Stimulated activated CD8-positive, alpha-beta memory T cell treated with anti-CD3 and anti-CD28 coated beads, Interleukin-15, amount 100 ng/mL, for 48 hours (primary cell): ENCODE measurements at places on chromosomes 4 and X.

DNA sequence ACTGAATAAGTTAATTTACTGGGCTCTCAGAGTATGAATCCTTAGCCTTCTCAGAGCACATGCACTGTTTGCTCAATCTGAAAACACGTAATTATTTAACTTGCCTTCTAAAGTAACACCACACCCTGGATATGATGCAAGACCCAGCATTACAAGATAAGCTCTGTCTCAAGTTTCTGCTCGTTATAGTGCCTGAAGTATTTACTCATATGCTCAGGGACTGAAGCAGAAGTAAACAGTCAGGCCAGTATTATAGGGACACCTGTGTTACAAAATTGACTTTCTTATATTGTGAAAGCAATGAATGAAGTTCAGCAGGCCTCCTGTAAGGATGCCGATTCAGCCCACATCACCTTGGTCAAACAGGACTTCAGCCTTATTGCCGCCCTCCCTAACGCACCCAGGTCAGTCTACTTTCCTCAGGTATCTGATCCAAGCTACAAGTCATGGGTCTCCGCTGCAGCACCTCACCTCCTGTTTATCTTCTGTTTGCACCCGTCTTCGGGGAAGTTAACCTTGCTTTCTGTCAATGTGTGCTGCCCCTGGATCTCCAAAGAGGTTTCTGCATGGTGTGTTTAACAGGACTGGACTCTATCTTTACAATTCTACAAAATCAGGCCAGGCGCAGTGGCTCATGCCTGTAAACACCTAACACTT is 42.8 kb upstream of the KLF3 start:
- DNase-seq = no peak

GRCh38 chr4:3701271-3701734 is 64.9 kb upstream of the ADRA2C start:
- no peak for DNase-seq

GRCh38 chr4:8067945-8068896 is 90.4 kb downstream of the ABLIM2 start:
- DNase-seq = no peak

DNA sequence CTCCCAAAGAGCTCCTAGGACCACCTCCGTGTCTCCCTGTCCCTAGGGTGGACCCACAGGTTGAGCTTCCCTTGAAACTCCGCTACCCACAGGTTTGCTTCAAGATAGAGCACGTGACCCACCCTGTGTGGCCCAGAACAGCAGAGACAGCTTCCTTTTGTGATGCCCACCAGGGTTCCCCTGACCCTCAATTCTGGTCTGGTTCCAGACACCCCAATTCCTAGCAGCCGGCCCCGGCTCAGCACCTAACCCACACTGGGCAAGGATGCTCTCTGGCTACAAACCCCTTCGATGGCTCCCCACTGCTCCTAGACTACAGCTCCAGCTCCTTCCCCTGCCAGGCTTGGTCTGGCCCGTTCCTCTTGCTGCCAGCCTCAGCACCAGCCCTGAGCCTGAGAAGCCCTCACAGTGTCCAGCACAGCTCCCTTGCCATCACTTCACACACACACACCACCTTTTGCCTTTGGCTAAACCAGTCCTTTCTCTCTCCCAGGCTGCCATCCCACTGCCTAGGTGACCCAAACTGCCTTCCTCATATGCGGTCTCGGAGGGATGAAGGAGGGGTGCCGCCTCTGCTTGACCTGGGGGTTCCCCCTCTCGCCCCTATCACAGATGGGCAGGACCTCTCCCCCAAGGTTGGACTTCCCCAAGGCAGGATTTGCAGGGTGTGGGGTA is 6.2 kb downstream of the PNCK start:
- DNase-seq = no peak

DNA sequence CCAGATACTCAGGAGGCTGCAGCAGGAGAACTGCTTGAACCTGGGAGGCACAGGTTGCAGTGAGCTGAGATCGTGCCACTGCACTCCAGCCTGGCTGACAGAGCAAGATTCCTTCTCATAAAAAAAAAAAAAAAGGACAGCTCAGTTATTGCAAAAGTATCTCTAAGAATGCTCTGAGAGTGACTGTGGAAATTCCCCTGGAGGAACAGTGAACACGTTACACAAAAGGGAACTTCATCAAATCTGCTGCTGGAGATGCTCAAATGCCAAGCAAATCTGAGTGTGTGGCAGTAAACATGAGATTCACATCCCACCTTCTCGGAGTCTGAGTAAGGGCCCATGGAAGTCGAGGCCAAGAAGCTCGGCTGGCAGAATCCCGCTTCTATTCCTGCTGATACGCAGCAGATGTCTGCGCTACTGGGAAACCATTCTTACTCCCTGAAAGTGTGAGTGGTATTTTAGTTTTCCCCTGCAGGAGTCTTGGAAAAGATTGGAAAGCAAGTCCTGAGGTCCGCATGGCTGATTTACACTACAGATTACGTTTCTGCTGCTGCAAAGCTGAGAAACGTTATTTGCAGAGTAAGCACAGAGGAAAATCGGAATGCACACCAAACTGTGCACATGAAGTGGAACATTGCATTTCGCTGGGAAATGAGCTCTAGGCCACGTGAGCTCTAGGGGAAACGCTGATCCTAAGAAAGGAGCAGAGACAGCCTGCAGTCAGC is 162.9 kb downstream of the NSUN7 start:
- no peak for DNase-seq

DNA sequence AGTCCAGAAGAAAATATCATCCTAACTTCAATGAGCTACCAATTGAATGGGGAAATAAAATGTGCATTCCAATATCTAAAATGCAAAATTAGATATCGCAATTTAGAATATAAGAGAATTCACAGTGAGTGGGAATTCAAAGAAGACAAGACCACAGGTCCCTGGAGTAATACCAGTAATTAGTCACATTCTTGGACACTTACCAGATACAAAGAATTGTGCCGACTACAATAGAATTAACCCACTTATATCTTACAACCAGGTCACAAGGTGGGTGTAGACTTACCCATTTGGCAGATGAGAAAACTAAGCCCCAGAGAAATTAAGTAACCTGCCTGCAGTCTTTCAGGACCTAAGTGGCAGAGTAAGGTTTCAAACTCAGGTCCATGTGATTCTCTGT is 84.3 kb upstream of the C1QTNF7 start:
- DNase-seq = no peak

DNA sequence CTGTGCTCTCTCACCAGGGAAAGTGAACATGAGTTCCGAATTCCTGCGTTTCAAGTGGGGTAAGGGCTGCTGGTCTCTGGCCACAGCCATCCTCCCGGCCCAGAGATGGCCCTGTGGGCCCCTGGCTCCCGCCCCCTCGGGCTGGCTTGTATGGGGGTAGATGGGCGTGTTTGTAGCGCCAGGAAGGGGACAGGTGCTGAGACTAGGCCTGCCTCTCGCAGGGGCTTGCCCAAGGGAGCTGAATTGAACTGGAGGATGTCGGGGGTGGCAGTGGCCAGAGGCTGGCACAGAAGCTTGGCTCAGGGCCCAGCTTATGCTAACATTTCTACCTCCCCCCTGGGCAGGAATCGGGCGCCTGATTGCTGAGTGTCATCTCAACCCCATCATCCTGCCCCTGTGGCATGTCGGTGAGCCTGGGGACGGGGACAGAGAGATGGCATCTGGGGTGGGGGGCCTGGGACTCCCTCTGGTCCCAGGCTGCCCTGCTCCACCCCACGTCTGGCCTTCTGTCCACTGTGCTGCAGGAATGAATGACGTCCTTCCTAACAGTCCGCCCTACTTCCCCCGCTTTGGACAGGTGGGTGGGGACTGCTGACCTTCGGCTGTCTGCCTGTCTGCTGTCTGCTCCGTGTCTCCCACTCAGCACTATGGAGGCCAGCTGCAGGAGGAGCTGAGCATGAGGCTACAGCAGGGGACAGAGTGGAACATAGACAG is 8.5 kb downstream of the TAFAZZIN start:
- DNase-seq = no peak
